Hippocampal formation (tissue), 2 donors: ENCODE measurements at places on chromosomes 2 and 18.
A peak's percentile ranks its signal among the peaks of the same experiment; 100 is the strongest.

- DNase-seq, result no peak
Measured at GRCh38 chr2:8435608-8436007, 246.2 kb upstream of the ID2 start.

DNA sequence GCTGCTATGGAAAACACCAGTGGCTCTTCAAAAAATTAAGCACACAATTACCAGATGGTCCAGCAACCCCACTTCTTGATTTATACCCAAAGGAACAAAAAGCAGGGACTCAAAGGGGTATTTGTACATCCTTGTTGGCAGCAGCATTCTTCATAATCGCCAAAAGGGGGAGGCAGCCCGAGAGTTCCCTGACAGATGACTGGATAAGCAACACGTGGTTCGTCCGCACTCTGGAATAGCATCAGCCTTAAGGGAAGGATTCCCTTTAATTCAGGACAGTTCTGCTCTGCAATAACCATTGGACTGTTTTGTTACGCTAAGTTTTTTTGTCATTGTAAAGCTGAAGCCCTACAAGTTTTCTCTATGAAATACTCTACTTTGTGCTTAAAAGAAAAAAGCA lies 76.7 kb upstream of the TWIST2 start:
- no peak for DNase-seq

GRCh38 chr2:13289310-13289709 lies 572.6 kb downstream of the TRIB2 start:
- no peak for DNase-seq

DNA sequence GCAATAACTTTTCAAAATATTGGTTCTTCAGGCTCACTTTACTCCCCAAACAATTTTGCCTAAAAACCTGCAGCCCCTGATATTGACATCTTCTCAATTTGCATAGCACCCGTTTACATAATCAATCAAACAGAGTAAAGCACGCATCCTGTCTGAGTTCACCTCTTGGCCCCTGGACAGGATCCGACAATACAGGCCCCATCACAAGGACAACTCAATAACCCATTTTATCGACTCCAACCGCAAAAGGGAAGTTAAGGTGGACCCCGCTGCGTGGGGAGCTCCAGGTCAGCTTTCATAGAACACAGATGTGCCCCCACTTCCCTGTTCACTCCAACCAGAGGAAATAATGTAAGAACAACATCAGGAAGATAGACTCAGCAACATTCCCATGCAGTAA lies 44.7 kb downstream of the TTC32 start:
- no peak for DNase-seq

GRCh38 chr2:72893594-72894319 lies 6.5 kb downstream of the SPR start:
- DNase-seq, result no peak

DNA sequence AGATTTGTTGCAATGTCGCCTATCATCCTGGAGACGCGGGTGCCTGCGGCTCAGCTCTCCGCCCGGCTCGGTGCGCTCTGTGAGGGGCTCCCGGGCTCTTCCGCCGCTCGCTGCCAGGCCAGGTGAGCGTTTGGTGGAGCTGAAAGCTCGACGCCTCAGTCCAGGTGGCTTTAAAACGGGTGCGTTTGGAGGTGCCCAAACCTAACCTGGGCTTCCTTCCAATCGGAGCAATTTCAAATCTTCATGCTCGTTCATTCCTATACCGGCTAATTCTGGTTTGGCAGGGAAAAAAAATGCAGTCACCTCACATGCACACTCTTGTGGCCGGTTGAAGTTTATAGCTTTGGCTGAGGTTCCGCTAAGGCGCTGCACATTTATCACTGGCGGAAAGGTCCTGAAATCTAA lies at the start of gene SLC16A14:
Gene SLC16A14 (minus strand): TSS at position 274 of the 405 bp plus-strand sequence. CDS start 9,572 bp downstream, outside the sequence.
- peak; percentile 31 for DNase-seq
